Activated naive CD4-positive, alpha-beta T cell treated with anti-CD3 and anti-CD28 coated beads for 36 hours (primary cell): ENCODE measurements at places on chromosomes 4 and X. TPM values are rescaled to one million over a fixed set of nuclear protein-coding genes. Genes with fewer than 3 reads are reported as not detected.

The PGRMC2 gene
- 19.2 TPM for total RNA-seq

The TEC gene
- 3.4 TPM for total RNA-seq

The ARL9 gene
- 0.21 TPM for total RNA-seq

The DMRTC1 gene
- total RNA-seq, result not detected

The DDIT4L gene
- 0.64 TPM for total RNA-seq

The PAGE4 gene
- not detected for total RNA-seq

The MAGEE2 gene
- total RNA-seq, result not detected

The TLR1 gene
- total RNA-seq, result 4.2 TPM
